Mesenchymal stem cell (in vitro differentiated cells and primary cell): ENCODE measurements at places on chromosomes 5 and 9.
A peak's percentile ranks its signal among the peaks of the same experiment; 100 is the strongest.

DNA sequence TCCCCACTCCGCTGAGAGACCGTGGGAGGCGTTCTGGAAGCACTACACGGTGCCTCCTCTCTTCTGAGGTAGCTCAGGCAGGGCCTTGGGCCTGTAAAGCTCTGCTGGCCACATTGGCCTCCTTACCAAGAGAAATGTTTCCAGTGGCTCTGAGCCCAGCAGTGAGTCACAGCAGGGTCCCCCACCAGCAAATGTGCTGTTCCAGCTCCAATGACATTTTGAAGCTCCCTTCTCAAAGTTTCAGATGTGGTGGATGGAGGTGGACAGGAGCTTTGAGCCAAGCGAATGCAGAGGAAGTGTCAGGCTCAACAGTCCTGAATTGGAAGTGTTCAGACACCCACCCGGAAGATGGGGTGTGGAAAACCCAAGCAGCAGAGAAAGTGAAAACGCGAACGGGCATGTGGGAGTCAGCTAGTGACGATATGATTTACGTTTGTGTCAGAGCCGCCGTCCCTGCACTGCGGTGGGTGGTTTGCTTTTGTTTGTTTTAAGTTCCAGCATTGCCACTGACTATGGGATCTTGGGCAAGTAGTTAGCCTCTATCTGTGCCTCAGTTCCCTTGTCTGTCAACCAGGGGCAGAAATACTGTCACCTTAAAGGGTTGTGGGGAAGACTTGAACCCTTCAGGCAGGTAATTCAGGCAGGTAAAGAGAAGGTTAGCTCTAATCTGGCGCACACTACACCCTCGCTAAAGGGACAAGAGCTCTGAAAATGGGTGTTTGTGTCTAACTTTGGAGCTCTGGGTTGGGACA lies 38.2 kb downstream of the C5orf15 start:
- DNase-seq, result no peak

GRCh38 chr5:173729079-173729765 lies 112.8 kb upstream of the BOD1 start:
- DNase-seq, result no peak

DNA sequence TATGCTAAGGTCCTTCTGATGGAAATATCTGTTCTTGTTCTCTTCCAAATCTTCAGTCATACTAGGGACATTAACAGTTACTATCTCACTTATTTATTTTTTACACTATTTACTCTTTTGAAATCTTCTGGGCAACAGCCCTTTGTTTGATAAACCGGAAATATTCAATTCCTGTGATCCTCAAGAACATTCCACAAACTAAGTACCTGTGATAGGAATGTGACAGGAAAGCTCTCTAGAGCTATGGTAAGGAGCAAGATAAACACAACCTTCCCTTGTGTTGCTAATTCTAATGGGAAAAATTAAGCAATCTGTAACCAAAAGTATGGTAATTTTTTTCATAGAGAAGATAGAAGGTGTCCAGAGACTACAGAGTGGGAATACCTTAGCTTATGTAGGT lies 22.0 kb upstream of the ANKRD34B start:
- no peak for DNase-seq

DNA sequence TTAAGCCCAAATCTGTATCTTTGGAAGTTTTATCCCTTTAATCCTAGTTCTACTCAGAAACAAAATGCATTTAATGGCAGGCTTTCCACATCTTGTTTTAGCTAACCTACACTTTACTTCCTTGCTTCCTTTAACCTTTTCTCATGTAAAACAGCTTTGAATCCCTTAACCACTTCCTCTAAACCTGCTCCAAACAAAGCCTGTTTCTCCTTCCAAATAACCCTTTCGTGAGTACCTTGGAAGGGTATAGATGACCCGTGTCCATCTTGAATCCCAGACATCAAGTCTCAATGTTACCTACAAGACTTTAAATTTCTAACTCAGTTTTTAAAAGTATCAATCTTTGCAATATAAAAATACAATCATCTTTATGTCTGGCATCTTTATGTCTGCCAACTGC lies 78.4 kb downstream of the DROSHA start:
- DNase-seq, result no peak

DNA sequence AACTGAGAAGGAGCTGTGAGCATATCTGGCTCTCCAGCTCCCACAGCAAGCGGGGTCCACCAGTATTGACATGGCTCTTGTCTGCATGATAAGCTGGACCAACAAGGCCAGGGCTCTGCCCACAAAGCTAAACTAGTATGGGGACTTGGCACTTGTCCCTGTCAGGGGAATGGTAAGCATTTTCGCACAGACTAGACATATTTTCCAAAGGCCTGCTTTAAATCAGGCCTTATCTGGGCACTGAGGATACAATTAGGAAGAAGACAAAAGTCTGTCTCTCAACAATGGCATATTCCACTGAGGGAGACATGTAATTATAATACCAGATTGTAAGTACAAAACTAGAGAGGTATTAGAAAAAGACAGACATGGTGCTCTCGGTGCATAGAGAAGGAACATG lies 32.1 kb downstream of the CSF2 start:
- no peak for DNase-seq

GRCh38 chr5:80109646-80110478 lies 74.7 kb downstream of the THBS4 start:
- no peak for DNase-seq

GRCh38 chr5:130135506-130135905 lies 231.2 kb downstream of the CHSY3 start:
- DNase-seq, result peak; percentile 87

DNA sequence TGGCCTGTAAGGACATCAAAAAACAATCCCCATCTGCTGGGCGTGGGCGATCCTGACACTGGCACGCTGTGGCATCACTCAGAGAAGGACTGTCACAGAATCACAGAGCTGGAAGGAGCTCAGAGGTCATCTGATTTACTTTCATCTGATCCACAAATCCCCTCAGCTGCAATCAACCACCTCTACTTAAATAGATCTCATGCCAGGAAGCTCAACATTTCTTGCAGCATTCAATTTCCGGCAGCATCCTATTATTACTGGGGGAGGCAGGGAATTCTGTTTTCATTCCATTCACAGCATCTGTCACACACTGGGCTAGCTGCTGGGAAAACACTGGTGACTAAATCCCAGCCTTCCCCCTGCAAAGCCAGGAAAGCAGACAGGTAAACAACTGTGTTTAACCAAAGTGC lies 38.3 kb downstream of the RETREG1 start:
- DNase-seq, result no peak

DNA sequence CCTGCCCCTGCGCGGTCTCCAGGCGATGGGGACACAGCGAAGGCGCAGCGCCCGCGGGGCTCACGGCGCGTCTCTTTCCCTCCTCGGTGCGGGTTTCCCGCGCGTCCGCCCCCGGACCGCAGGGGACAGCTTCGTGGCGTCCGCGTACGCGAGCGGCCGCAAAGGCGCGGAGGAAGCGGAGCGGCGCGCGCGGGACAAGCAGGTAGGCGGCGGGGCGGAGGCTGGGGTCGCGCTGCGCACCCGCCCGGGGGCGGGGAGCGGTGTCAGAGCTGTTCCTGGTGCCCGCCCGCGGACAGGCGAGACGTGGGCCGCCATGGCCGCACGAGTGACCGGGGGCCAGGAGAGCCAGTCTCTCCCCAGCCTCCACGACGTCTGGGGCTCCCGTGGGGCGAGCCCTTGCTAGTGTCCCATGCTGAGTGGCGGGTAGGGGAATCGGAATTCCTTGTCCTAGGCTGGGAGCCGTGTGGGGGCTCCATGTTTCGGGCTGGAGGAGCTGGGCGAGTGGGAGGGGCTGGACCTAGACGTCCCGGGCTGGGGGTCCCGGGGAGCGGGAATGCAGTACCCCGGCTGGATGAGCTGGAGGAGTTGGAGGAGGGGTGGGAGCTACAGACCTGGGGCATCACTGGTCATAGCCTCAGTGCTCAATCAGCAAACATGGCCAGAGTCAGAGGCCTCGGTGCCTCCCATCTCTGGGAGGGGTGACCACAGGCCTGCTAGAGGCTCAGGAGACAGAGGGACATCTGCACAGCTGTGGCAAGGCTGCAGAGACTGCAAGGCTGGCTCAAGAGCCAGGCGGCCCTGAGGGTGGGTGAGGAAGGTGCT lies 968 bp downstream of the NKD2 start:
- no peak for DNase-seq

DNA sequence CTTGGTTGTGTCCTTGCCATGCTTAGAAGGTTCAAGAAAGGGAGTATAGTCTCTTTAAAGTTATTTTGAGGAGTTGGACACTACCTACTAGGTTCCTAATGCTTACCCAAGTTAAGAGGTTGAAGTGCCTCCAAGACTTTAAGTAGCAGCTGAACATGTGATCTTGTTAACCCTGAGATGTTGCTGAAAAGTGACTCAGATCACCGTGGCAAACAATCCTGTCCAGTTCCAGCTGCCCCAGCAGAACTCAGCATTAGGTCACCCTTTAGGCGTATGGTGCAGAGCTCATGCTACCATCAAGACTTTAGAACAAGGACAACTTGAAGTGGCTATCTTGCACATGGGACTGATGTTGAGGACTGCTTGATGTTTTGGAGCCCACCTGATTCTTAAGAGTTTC lies 22.5 kb downstream of the ZNF462 start:
- peak; percentile 91 for DNase-seq

GRCh38 chr5:139725073-139725830 lies 70.4 kb upstream of the PSD2 start:
- DNase-seq, result peak; percentile 95

- DNase-seq, result peak; percentile 61
Measured at GRCh38 chr5:78005021-78005785, 229.1 kb upstream of the TBCA start.

DNA sequence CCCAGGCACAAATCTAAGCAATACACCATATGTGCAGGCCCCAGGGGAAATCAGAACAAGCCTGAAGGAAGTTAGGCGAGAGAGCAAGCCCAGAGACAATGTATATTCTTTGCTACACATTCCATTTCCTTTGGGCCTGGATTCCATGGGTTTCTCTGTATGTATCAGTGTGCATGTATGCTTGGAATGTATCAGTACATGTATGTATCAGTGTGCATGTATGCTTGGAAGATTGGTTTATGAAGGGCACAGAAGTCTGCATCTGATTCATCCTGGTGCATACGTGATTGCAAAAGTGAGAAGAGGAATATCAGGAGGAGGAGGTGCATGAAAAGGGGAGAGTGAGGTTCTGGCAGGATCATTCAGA lies 232.6 kb upstream of the ANKRD55 start:
- DNase-seq, result peak; percentile 17

DNA sequence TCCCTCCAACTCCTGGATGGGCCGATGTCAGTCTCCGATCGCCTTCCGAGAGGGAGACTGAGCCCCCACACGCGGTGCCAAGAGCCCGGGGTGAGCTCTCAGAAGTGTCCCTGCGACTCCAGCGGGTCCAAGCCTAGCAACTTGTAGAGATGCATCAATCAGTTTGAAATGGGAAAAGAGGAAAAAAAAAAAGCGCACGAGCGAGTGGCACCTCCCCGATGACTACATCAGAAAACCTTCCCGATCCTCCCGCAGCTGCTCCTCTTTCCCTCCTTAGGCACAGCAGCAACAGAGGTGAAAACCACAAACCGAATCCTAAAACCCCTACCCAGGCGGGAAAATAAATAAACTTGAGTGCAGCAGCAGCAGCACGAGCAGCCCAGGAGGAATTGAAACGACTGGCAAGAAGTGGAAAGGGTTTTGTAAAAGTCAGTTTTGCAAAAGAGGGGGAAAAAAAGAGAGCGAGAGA lies 1.0 kb upstream of the EFNA5 start:
- peak; percentile 83 for DNase-seq

DNA sequence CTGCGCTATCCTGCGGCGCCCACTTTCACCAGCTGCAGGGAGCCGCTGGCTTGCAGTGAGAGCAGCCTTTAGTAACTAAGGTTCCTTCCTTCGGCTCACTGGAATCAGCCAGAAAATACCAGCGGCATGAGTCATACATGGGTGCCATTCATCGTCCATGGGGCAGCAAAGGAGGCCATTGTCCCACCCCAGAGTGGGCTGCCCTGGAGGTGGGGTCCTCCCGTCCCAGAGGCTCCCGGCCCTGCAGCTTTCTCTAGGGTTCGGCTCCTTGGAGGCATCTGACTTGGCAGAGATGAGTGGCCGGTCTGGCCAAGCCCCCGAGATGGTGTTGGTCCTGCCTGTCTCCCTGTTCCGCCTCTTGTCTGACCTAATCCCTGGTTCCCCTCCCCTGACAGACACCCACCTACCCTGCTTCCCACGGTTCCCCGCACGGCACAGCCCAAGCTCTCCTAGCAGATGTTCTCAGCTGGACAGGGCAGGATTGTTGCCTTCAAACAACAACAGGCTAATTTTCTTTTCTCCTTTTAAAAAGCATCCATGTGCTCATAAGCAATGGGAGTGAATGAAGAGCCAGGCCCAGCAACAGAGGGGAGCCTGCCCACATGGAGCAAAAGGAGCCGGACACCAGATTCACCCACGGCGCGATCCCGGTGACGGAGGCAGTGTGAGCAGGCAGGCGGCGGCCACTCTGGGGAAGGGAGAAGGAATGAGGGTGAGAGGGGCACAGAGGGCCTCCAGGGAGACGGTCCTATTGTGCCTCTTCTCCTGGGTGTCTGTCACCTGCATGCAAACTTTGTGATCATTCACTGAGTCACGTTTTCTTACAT lies 97.0 kb upstream of the COL5A1 start:
- DNase-seq, result peak; percentile 85

GRCh38 chr5:37553720-37554404 lies 174.7 kb downstream of the WDR70 start:
- peak; percentile 46 for DNase-seq

GRCh38 chr9:5482194-5482593 lies 28.1 kb upstream of the PDCD1LG2 start:
- DNase-seq, result no peak

DNA sequence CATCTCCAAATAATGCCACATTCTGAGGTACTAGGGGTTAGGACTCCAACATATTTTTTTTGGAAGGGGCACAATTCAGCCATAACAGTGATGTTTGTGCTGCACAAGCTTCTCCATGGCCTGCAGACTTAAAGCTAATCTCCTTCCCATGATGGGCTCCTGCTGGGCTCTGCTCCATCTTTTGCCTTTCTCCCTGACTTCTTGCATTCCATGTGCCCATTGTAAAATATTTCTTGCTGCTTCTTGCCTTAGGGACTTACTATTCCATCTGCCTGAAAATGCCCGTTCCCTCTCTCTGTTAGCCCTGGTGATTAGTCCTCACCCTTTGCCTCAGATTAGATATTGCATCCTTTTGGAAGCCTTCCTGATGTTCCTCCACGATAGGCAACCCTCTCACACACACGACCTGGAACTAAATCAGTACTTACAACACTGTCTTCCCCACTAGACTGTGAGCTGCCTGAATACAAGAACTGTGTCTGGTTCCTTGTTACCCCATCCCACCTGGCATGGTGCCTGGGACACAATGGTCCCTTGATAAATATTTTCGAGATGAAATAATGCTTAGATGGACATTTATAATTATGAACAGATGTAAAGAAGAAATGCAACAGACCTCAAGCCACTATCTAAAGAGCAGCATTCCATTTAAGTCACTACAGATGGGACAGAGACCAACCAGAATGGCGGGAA lies 33.5 kb downstream of the OR1J1 start:
- no peak for DNase-seq

DNA sequence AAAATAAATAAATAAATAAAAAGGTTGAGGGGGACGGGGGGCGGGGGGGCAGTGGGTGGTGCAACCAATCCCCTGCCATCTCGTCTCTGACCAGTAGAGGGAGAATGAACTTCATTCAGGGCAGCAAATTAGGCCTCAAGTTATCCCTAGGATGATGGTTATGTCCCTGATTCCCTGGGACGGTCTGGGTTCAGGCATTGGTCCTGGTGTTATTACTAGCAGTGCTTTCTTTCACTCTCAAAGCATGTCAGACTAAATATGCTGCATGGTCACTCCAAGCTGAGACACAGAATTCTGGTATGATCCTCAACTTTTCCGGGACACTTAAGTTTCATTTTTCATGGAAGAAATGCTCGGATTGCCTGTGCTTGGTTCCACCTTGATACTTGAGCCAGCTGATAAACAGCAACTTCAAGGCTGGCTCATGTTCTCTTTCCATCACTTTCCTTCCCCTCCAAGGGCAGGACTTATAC lies 59.4 kb downstream of the DAP start:
- DNase-seq, result peak; percentile 67
